A549 treated with dexamethasone at 1 μM for 4 hours (cell line): ENCODE measurements at places on chromosomes 12 and 14. TPM values are rescaled to one million over a fixed set of nuclear protein-coding genes. Genes with fewer than 3 reads are reported as not detected.

Gene NKX2-8
- 1.7 to 3.8 TPM (median 2.8 TPM) in 5 replicates for total RNA-seq

Gene CPNE6
- 0.06 to 0.34 TPM (median 0.13 TPM) in 5 replicates for total RNA-seq

Gene TMEM30B
- total RNA-seq: 0.18 to 0.42 TPM (median 0.30 TPM) in 5 replicates

Gene FGD6
- total RNA-seq: 8.8 to 17.6 TPM (median 14.3 TPM) in 5 replicates

Gene GLS2
- 0.07 to 0.28 TPM (median 0.11 TPM) in 5 replicates for total RNA-seq

Gene NXPH4
- 3.7 to 6.8 TPM (median 5.3 TPM) in 5 replicates for total RNA-seq

Gene ERP29
- 131 to 145 TPM (median 134 TPM) in 5 replicates for total RNA-seq

Gene FAIM2
- not detected in 5 replicates for total RNA-seq

Gene SLCO1B1
- total RNA-seq: 0.38 to 0.64 TPM (median 0.39 TPM) in 5 replicates

Gene CHGA
- total RNA-seq: 1.4 to 3.0 TPM (median 1.6 TPM) in 5 replicates

Gene REP15
- total RNA-seq: 0.28 to 0.62 TPM (median 0.40 TPM) in 5 replicates

Gene CD4
- not detected in 5 replicates for total RNA-seq
